Hematopoietic multipotent progenitor cell treated with erythropoietin and hydrocortisone succinate and interleukin-3 and kit ligand, for 6 days (in vitro differentiated cells): ENCODE measurements at places on chromosomes 5 and 9.
A peak's percentile ranks its signal among the peaks of the same experiment; 100 is the strongest.

- DNase-seq = peak; percentile 8
Measured at GRCh38 chr5:142420561-142421227, 95.9 kb upstream of the SPRY4 start.

DNA sequence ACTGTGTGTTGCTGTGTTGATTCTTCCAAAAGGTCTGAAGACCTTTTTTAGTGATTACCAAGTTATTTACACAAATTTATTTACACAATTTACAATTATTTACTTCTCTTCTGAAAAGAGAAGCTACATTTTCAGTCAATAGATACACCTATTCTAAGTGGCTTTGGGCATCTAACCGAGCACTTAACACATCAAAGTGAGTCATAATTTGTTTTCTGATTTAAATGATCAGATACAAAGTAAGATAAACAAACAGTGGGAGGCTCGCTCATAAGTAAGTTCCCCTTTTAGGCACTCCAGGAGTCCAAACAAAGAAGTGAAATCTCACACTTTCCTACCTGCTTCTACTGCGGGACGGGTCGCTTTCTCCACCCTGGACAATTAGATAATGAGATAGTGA lies 90.2 kb downstream of the APBA1 start:
- DNase-seq = peak; percentile 16

DNA sequence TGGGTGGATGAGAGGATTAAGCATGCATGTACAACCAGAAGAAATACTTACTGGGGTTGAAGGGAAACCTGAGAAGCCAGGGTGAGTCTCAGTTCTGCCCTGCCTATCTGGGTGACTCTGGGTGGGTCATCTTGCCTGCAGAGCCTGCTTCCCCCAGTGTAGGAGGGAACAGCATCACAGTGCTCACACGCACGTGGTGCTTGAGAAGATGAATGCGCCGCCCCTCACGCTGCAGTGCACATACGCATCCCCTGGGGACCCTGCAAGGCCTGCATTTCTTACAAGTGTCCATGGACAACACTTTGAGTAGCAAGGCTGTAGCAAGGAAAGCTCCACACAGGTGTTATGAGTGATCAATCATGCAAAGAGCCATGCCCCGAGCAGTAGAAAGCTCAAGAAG lies 18.7 kb upstream of the GABBR2 start:
- DNase-seq = no peak

GRCh38 chr5:32042551-32042961 lies 131.6 kb downstream of the GOLPH3 start:
- no peak for DNase-seq

DNA sequence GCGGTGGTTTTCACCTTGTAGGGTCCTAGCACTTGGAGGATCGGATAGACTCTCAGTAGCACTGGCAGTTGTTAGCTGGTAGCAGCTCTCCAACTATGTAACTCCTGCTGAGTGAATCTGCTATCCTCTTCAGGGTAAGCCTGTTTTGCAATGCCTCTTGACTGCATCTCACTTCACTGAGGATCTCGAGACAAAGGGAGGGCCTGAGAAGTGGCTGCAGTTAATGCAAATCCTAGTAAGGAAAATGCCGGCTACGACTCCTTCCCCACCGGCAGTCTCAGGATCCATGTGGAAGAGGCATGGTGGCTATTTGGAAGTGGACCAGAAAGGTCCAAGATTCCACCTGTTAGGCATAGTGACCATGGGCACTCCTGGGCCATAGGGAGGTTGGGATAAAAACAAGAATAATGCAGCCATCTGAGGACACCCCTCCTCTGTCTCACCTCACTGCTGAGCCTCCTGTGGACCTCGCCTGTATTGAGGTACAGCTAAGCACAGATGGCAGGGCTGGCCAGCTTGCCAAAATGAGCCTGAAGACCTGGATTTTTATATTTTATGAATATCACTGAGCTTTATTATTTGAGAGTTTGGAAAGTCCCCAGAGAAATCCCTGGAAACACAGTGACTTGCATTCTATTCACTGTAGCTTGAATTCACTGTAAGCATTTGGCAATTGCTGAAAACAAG lies 146.0 kb downstream of the LIFR start:
- no peak for DNase-seq

DNA sequence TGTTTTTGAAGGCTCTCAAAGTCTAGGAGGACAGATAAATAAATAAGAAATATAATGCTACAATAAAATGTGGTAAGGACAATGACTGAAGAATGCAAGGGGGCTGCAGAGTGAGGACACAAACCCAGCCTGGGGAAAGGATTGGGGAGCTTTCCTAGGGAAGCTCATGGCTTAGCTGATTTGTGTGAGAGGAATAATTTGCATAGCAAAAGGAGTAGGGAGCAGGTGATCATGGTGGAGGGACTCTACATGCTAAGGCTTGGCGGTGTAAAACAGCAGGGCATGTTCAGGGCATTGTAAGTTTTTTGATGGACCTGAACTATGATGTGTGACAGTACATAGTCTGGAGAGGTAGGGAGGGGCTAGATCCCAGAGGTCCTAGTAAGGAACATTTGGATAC lies 49.5 kb upstream of the CLINT1 start:
- no peak for DNase-seq

DNA sequence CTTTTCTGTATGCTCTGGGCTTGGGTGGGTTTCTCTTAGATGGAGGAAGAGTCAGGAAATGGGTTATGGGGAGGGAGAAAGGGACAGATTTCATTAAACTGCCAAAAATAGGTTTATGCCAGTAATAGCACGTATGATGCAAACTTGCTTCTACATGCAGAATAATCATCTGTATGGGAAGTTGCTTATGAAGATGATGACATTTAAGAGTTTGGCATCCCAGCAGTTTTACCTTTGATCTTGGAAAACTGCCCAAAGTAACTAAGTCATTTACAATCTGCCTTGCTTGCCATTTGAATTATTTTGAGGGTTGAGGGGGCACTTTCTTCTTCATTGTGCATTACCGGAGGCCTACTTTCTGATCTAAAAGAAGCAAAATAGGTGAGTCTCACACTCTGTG lies 282.9 kb upstream of the ANKRD55 start:
- no peak for DNase-seq

- DNase-seq = no peak
Measured at GRCh38 chr5:133401731-133402347, 210.5 kb downstream of the FSTL4 start.
